ENCODE measurements at places on chromosomes 2 and 18.

DNA sequence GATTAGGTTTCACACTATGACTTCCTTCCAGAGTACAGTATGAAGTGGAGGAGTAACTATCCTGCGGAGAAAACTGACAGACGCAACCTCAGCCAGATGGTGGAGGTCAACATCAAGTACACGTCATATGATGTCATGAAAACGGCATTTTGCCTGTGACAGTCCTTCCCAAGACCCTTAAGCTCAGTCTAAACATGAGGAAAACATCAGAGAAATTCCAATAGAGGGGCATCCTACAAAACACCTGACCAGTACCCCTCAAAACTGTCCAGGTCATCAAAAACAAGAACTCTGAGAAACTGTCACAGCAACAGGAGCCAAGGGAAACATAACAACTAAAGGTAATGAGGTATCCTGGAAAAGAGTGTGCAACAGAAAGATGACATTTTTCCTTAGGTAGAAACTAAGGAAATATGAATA lies 1.7 kb downstream of the RNU4ATAC start:
- DNase-seq: no peak

DNA sequence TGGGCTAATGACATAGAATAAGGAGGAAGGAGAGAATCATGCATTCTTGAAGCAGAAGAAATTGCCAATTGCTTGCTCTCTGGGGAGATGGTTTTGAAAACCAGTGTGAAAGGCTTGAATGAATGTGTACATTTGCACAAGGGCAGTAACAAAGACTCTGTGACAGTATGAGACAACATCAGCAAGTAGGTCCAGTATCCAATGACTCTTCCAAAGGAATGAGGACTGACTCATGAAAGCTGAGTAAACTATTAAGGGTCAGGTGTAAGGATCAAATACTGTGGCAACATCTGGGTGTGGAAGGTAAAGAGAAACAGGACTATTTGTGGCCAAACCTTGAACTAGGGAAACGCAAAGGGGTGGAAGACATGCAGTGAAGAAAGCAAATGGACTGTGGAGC lies 886.0 kb upstream of the CHAC2 start:
- no peak for DNase-seq

GRCh38 chr2:5867056-5867455 lies 174.9 kb downstream of the SOX11 start:
- no peak for DNase-seq

- no peak for DNase-seq
Observed at GRCh38 chr18:6745504-6746031, 16.1 kb downstream of the ARHGAP28 start.

GRCh38 chr2:7726989-7727388 lies 809.8 kb downstream of the RNF144A start:
- no peak for DNase-seq

- DNase-seq: no peak
Observed at GRCh38 chr2:68934021-68934420, 18.7 kb downstream of the GKN2 start.

GRCh38 chr2:7012141-7012764 lies 95.0 kb downstream of the RNF144A start:
- no peak for DNase-seq

DNA sequence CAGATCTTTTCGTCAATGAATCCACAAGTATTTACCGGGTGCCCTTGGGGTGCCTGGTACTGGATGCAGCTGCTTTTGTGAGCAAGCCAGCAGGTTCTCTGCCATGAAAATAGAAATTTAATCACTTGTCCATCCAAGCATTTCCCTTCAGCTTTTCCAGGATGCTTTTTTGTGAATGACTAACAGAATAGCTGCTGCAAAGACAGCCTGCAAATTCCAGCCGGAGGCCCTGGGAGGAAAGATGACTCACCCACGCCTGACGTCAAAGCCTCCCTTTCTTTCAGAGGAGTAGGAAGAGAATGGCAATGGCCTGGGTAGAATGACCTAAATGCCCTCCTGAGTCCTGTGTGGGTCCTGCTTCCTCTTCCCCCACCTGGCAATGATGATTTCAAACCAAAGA lies 111.9 kb downstream of the AP1S3 start:
- DNase-seq: no peak

DNA sequence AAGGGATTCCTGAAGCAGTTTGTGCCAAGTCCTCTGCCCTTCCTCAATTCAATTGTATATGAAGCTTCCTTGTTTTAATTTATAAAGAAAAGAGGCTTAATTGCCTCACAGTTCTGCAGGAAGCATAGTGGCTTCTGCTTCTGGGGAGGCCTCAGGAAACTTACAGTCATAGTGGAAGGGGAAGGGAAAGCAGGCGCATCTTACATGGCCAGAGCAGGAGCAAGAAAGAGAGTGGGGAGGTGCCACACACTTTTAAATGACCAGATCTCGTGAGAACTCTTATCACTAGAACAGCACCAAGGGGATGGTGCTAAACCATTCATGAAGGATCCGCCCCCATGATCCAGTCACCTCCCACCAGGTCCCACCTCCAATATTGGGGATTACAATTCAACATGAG lies 114.2 kb downstream of the SGPP2 start:
- no peak for DNase-seq

DNA sequence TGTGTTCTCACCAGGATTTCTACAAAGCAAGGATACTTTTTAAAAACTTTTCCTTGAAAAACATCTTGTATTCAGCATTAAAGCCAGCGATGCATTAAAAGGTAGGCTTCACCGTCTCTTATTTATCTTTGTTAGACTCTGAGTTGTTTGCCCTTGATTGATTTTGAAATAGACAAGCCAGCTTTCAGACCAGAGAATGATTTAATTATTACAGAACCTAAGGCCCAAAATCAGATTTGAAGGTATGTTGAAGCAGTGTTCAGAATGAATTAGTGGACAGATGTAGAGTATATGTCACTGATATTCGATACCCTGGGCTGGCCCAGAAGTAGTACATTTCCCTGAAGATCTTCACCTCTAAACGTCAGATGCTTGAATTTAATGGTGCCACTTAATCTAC lies 136.4 kb downstream of the THSD7B start:
- DNase-seq: no peak

GRCh38 chr2:218718058-218718457 lies 7.4 kb downstream of the TTLL4 start:
- DNase-seq: no peak

- no peak for DNase-seq
Observed at GRCh38 chr18:78538669-78539440, 440.8 kb upstream of the SALL3 start.

DNA sequence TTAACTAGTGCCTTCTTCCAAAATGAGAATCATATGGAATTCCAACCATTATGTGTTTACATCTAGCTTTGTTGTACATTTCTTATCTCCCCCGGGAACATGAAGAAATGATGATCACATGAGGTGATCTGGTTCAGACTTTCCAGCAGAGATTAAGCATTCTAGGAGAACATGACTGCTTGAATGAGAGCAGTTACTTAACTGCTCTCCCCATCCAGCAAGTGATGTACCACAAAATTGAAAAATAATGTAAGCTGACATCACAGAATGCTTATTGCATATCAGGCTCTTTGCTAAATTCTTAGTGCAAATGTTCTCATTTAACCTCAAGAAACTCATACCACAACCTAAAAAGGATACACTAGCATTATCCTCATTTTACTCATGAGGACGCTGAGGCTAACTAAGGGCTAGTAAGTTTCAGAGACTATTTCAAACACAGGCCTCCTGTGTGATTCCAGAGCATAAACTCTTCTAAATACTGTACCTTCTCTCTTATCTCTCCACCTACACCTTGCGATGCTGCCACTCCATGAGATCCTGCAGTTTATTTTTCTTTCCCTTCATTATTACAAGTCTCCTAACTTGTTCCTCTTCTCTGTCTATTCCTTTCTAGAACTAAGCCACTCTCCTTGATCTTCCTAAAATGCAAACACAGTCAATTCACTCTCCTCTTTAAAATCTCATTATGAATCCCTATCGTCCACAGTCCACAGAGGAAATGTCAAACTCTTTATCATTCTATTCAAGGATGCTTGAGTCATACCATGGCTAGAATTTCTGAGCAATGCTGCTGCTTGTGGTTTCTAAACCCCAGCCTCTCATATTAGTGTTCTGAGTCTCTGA lies 1224.8 kb upstream of the ZEB2 start:
- no peak for DNase-seq

- DNase-seq: no peak
Observed at GRCh38 chr18:13445241-13445897, 226.8 kb downstream of the LDLRAD4 start.

DNA sequence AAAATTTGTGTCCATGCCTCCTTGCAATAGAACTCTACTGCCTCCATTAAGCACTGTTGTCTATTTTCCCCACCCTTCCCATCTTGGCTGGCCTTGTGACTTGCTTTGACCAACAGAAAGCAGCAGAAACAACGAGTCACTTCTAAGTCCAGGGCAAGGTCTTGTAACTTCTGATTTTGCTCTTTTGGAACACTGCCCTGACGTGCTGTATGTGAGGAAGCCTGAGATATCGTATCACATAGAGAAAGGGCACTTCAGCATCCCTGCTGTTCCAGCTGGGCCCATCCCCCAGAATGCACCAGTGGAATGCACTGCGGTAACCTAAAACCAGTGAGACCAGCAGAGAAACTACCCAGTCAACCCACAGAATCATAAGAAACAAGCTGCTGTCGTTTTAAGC lies 28.1 kb downstream of the NCKAP1 start:
- no peak for DNase-seq

GRCh38 chr18:50469380-50469781 lies 90.5 kb upstream of the MAPK4 start:
- DNase-seq: no peak

- no peak for DNase-seq
Observed at GRCh38 chr2:180494286-180494685, 486.1 kb upstream of the UBE2E3 start.

DNA sequence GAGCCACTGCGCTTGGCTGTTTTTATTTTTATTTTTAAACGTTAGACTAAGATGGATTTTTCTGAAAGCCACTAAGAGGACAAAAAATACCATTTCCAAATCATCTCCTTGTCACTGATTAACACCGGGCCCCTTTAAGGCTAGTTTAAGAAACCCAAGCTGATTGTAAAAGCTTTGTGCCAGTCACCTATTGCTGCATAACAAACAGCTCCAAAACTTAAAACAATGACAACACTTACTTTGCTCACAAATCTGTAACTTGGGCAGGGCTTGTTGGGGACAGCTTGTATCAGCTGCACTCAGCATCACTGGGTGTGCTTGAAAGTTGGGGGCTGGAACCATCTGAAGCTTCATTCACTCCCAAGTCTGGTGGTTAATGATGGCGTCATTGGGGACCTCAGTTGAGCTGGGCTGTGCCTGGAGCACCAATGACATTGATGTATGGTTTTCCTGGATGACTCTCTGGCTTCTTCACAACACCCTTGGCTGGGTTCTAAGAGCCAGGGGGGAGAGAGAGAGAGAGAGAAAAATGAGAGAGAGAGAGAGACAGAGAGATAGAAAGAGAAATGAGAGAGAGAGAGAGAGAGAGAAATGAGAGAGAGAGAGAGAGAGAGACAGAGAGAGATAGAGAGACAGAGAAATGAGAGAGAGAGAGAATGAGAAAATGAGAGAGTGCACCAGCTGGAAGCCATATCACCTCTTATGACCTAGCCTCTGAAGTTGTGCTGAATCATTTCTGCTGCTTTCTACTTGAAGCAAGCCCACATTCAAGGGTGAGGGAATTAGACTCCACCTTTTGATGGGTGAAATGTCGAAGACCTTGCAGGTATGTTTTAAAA lies 26.0 kb upstream of the ATG16L1 start:
- DNase-seq: no peak

DNA sequence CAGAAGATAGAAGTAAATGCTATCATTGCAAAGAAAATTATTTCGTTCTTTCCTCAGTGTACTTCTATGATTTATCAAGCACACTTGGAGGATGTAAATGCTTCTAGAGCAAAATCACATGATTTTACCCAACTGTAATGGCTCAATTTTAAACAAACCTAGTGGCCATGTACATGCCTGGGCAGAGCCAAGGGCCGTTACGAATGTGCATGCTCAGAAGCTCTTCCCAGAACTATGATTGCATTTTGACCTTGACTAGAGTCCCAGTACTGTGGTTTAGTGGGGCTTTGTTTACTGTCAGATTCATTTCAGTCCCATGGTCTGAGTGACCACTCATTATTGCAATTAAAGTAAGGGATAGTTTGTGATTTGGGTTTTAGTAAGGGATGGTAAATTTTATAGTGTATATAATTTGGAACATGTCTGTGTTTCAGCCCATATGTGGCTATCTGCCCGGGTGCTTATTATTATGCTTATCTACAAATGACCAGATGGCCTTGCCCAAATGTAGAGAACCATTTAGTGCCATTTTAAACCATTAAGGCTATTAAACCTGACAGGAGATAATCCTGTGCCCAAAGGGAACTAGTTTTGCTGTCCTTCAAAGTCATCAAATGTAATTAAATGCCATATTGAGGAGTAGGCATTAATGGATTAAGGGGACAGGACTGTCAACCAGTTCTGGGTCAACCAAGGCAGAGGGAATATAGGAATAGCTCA lies 239.1 kb downstream of the ICOS start:
- DNase-seq: no peak

- no peak for DNase-seq
Observed at GRCh38 chr2:169095621-169096105, 26.3 kb downstream of the DHRS9 start.

DNA sequence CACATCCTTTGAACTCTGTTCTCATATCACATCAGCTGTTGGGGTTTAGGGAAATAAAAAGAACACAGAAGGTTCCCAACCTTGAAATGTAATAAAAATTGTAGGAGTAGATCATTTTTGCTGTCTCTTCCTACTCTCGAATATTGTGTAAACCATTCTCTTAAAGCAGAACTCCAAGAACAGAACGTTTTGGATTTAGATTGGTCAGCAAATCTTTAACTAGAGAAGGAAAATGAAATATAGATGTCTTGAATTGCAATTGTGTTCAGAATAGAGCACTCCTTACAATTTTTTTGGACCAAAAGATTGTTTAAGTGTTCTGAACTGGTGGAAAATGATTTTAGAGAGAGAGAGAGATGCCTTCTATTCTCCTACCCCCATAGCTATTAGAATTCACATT lies 23.9 kb upstream of the THSD7B start:
- DNase-seq: no peak

DNA sequence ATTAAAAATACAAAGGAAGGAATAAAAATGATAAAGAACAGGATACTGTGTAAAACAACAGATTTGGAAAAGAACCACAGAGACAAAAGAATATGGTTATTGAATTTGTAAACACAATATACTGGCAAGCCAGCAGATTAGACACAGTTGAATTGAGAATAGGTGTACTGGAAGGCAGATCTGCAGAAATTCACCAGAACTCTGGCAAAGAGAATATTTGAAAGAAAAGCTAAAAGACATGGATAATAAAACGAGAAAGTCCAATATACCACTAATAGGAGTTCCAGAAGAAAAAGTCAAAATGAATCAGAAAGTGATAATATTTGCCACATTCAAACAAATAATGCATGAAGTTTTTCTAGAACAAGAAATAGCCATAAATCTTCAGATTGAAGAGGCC lies 11.9 kb upstream of the NEURL3 start:
- no peak for DNase-seq

GRCh38 chr2:387980-388421 lies 100.1 kb upstream of the ALKAL2 start:
- DNase-seq: no peak

- no peak for DNase-seq
Observed at GRCh38 chr2:229653531-229653930, 60.8 kb downstream of the DNER start.

GRCh38 chr2:218980735-218981389 lies 4.1 kb downstream of the FEV start:
- no peak for DNase-seq
